SJCRH30 (cell line): ENCODE measurements at places on chromosomes 6 and 20. TPM values are rescaled to one million over a fixed set of nuclear protein-coding genes. Genes with fewer than 3 reads are reported as not detected.
A peak's percentile ranks its signal among the peaks of the same experiment; 100 is the strongest.

CLVS2 gene
- not detected in 2 replicates for total RNA-seq

PDE7B gene
- total RNA-seq: 0.20 and 0.71 TPM in 2 replicates

SMLR1 gene
- not detected in 2 replicates for total RNA-seq

TXLNB gene
- 0.73 and 1.0 TPM in 2 replicates for total RNA-seq

PPIL6 gene
- total RNA-seq: 0.28 TPM in 1 of 2 replicates, not detected in the other

LST1 gene
- total RNA-seq: not detected in 2 replicates

PDE10A gene
- total RNA-seq: 12.8 and 14.5 TPM in 2 replicates

COL21A1 gene
- 1.2 and 1.6 TPM in 2 replicates for total RNA-seq

TINAG gene
- not detected in 2 replicates for total RNA-seq

DHX35 gene
- 25.1 and 29.3 TPM in 2 replicates for total RNA-seq

PROCR gene
- total RNA-seq: 9.0 and 9.6 TPM in 2 replicates

DYNLT2 gene
- total RNA-seq: 1.9 and 4.3 TPM in 2 replicates

TGM6 gene
- not detected in 2 replicates for total RNA-seq

AKAP12 gene
- 63.4 and 70.8 TPM in 2 replicates for total RNA-seq

TMEM242 gene
- 7.7 and 8.3 TPM in 2 replicates for total RNA-seq

PGC gene
- not detected in 2 replicates for total RNA-seq

HM13 gene
- total RNA-seq: 101 and 105 TPM in 2 replicates

DNA sequence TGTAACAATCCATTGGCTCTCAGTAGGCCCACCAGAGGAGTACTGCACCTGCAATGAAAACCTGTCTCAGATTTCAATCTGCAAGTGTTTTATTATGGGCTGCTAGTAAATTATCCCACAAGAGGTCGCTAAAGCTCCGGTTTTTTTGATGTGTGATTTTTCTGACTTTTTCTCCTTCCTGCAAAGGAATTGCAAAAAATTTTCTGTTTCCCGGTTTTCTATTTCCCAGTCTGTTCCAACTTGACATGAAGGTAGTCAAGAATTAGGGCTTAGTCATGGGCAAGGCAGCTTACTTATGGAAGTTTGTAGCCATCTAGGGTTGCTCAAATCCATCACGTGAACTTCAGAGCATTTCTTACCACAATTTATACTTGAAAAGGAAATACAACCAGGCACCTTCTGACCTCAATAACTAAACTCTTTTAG lies 38.5 kb upstream of the AHI1 start:
- H3K27ac ChIP-seq: no peak overlapping the region
- no peaks in the 10 kb centered on the region for H3K36me3 ChIP-seq
- H3K4me3 ChIP-seq: no peak overlapping the region
- DNase-seq: peak; percentile 68
- H3K4me1 ChIP-seq: no peaks in the 10 kb centered on the region
- no peaks in the 10 kb centered on the region for H3K27me3 ChIP-seq

DNA sequence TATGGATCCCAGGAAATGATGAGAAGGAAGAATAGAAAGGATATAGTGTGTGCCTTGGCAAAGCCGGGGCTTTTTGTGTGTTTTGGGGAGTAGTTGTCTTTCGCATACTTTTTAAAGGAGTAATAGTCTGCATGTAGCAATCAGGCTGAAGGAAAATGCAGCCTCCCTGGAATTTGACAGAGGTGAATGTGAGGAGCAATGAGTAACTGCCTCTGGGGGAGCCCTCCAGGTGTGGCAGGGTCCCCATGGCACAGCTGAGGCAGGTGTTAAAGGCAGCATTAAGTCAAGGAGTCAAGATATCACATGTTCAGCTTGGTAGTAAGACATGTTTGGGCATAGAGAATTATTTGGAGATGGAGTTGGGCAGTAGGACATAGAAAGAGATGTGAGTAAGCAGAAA lies 203.1 kb downstream of the C6orf118 start:
- H3K36me3 ChIP-seq: no peaks in the 10 kb centered on the region
- no peak overlapping the region for H3K4me3 ChIP-seq
- H3K27me3 ChIP-seq: no peaks in the 10 kb centered on the region
- H3K27ac ChIP-seq: no peak overlapping the region
- no peaks in the 10 kb centered on the region for H3K4me1 ChIP-seq

GRCh38 chr6:143880412-143880811 lies 16.1 kb downstream of the ZC2HC1B start:
- DNase-seq: no peak
- no peaks in the 10 kb centered on the region for H3K27me3 ChIP-seq
- no peak overlapping the region for H3K27ac ChIP-seq
- no peaks in the 10 kb centered on the region for H3K4me1 ChIP-seq
- H3K36me3 ChIP-seq: no peaks in the 10 kb centered on the region

GRCh38 chr6:54255886-54256285 lies 52.4 kb upstream of the TINAG start:
- H3K36me3 ChIP-seq: no peaks in the 10 kb centered on the region
- H3K4me3 ChIP-seq: no peak overlapping the region
- no peak for DNase-seq
- no peak overlapping the region for H3K27ac ChIP-seq
- peaks cover 6% of the 10 kb centered on the region; the same call in 1 of the 2 replicates for H3K4me1 ChIP-seq

DNA sequence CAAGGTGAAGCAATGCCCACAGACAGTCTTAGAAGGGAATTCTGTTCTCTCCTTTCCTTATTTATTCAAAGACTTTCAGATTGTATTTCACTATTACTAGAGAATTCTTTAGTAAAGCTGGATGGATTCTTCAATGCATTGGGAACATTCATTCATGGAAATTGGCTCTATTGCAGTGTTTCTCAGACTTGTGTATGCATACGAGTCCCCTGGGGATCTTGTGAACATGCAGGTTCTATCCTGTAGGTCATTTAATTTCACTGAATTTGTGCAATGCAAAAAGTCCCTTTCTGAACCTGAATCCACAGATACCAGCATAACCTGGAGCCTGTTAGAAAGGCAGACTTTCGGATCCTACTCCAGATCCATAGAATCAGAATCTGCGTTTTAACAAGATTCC lies 160.9 kb upstream of the AHI1 start:
- H3K36me3 ChIP-seq: no peaks in the 10 kb centered on the region
- no peak overlapping the region for H3K27ac ChIP-seq
- H3K4me1 ChIP-seq: no peaks in the 10 kb centered on the region
- H3K27me3 ChIP-seq: no peaks in the 10 kb centered on the region

DNA sequence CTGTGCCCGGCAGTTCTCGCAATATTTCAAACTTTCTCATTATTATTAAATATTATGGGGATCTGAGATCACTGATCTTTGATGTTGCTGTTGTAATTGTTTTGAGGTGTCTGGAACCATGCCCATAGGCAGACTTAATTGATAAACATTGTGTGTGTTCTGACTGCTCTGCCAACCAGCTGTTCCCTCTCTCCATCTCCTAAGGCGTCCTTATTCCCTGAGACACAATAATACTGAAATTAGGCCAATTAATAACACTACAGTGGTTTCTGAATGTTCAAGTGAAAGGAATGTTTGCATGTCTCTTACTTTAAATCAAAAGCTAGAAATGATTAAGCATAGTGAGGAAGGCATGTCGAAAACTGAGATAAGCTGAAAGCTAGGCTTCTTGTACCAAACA lies 7.6 kb downstream of the MAPK14 start:
- no peak overlapping the region for H3K4me3 ChIP-seq
- no peak overlapping the region for H3K27ac ChIP-seq

- H3K27ac ChIP-seq: no peak overlapping the region
- H3K4me1 ChIP-seq: peaks cover 27% of the 10 kb centered on the region
- no peak for DNase-seq
- no peaks in the 10 kb centered on the region for H3K27me3 ChIP-seq
- no peak overlapping the region for H3K4me3 ChIP-seq
Measured at GRCh38 chr6:74735304-74735703, 470.5 kb downstream of the COL12A1 start.

DNA sequence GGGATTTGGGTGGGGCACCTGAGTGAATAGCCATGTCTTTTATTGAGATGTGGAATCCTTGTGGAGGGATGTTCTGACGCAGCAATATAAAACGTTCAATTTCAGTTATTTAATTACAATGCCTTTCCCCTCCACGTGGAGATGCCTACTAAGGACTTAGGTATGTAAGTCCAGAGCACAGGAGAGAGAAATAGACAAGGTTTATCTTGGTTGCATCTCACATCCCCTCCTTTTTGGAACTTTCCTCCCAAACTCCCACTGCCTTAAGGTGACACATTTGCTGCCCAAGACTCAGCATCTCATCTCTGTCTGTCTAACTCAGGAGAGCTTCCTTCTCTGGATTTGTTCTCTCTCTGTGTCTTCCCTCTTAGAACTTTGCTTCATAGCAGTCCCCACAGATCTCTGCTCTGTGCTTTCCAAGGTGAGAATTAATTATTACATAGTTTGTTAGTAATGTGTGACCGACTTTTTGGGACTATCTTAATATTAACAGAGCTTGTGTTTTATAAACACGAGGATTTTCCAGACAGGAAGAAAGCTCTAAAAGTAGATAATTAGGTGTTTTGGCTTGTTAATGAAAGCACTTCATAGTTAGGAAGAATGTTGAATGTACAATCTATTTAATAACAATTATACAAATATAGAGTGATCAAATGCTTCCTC lies 52.6 kb downstream of the COL19A1 start:
- DNase-seq: no peak
- H3K4me1 ChIP-seq: peaks cover 23% of the 10 kb centered on the region
- no peaks in the 10 kb centered on the region for H3K36me3 ChIP-seq
- H3K4me3 ChIP-seq: no peak overlapping the region

GRCh38 chr6:164505425-164505824 lies 804.0 kb downstream of the C6orf118 start:
- no peaks in the 10 kb centered on the region for H3K36me3 ChIP-seq
- no peaks in the 10 kb centered on the region for H3K27me3 ChIP-seq
- H3K4me3 ChIP-seq: no peak overlapping the region
- no peak overlapping the region for H3K27ac ChIP-seq
- DNase-seq: no peak
- no peaks in the 10 kb centered on the region for H3K4me1 ChIP-seq

GRCh38 chr6:144150710-144151657 lies 667 bp downstream of the STX11 start:
- peak overlapping the region; percentile 73 for H3K4me3 ChIP-seq
- peak; percentile 67 for DNase-seq
- H3K27me3 ChIP-seq: no peaks in the 10 kb centered on the region

GRCh38 chr6:155399062-155399744 lies 56.4 kb downstream of the NOX3 start:
- H3K4me3 ChIP-seq: no peak overlapping the region
- no peaks in the 10 kb centered on the region for H3K27me3 ChIP-seq
- no peak overlapping the region for H3K27ac ChIP-seq
- no peaks in the 10 kb centered on the region for H3K36me3 ChIP-seq
- no peak for DNase-seq

GRCh38 chr6:142381845-142382378 lies 80.1 kb downstream of the ADGRG6 start:
- peaks cover 12% of the 10 kb centered on the region for H3K4me1 ChIP-seq
- DNase-seq: no peak
- H3K4me3 ChIP-seq: no peak overlapping the region
- H3K27me3 ChIP-seq: no peaks in the 10 kb centered on the region
- no peaks in the 10 kb centered on the region for H3K36me3 ChIP-seq

GRCh38 chr20:57481281-57481711 lies 43.6 kb downstream of the CTCFL start:
- H3K4me3 ChIP-seq: no peak overlapping the region
- DNase-seq: no peak
- peaks cover 30% of the 10 kb centered on the region for H3K27me3 ChIP-seq

GRCh38 chr6:165876588-165876987 lies 213.5 kb upstream of the PDE10A start:
- H3K27ac ChIP-seq: no peak overlapping the region
- no peak for DNase-seq
- no peaks in the 10 kb centered on the region for H3K36me3 ChIP-seq
- H3K4me1 ChIP-seq: no peaks in the 10 kb centered on the region

DNA sequence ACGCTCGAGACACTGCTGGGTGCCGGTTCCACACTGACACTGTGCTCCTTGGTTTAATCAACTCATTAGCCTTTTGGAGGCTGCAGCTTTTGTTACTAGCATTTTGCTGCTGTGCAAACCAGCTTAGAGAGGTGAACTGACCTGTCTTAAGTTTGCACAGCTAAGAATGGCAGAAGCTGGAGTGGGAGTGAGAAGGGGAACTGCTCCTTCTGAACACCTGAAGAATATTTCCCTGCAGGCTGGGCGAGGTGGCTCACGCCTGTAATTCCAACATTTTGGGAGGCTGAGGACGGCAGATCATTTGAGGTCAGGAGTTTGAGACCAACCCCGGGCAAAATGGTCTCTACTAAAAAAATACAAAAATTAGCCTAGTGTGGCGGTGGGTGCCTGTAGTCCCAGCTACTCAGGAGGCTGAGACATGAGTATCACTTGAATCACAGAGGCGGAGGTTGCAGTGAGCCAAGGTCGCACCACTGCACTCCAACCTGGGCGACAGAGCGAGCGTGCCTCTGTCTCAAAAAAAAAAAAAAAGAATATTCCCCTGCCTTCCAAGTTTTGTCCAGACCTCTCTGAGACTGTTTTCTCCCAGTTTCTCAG lies 5.0 kb downstream of the CEBPB start:
- peaks cover 5% of the 10 kb centered on the region; the same call in 1 of the 2 replicates for H3K4me1 ChIP-seq
- no peaks in the 10 kb centered on the region for H3K27me3 ChIP-seq
- H3K27ac ChIP-seq: no peak overlapping the region

DNA sequence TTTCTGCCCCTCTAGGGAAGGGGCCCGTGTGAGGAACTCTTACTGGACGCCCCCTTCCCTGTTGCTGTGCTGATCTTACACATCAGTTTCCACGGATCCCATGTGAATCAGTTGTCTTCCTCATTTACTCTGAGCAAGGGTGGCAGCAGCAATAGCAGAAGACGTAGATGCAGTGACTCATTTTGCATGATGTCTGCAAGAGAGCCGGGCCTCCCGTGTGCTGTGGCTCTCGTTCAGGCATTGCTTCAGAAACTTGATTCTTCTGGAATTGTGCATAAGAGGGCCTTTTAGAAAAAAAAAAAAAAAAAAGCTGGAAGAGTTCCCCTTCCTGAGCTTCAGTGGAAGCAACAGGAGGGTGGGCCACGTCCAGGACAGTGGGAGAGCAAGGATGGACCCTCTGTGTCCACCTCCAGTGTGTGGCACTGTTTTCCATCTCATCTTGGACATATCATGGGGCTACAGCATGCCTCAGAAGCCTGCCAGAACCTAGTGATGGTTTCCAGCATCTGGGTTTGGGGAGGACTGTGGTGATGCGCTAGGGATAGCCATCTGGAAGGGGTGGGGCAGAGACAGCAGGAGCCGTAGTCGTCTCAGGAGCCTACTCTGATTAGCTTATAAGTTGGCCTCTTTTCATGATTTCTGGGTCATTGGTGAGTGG lies 62.1 kb downstream of the FOXO3 start:
- H3K4me3 ChIP-seq: no peak overlapping the region
- no peak overlapping the region for H3K27ac ChIP-seq
- DNase-seq: no peak
- no peaks in the 10 kb centered on the region for H3K27me3 ChIP-seq

GRCh38 chr20:4828830-4829513 lies 107.3 kb downstream of the PRND start:
- H3K27ac ChIP-seq: no peak overlapping the region
- peaks cover 4% of the 10 kb centered on the region; the same call in 1 of the 2 replicates for H3K4me1 ChIP-seq
- H3K36me3 ChIP-seq: no peaks in the 10 kb centered on the region
- no peak for DNase-seq
- no peak overlapping the region for H3K4me3 ChIP-seq
- no peaks in the 10 kb centered on the region for H3K27me3 ChIP-seq

- no peaks in the 10 kb centered on the region for H3K4me1 ChIP-seq
- no peaks in the 10 kb centered on the region for H3K27me3 ChIP-seq
- no peak overlapping the region for H3K27ac ChIP-seq
- DNase-seq: no peak
- no peak overlapping the region for H3K4me3 ChIP-seq
Measured at GRCh38 chr6:106785298-106785697, 155.9 kb downstream of the QRSL1 start.
